ENCODE measurements at places on chromosomes 16 and 17.
A peak's percentile ranks its signal among the peaks of the same experiment; 100 is the strongest.

DNA sequence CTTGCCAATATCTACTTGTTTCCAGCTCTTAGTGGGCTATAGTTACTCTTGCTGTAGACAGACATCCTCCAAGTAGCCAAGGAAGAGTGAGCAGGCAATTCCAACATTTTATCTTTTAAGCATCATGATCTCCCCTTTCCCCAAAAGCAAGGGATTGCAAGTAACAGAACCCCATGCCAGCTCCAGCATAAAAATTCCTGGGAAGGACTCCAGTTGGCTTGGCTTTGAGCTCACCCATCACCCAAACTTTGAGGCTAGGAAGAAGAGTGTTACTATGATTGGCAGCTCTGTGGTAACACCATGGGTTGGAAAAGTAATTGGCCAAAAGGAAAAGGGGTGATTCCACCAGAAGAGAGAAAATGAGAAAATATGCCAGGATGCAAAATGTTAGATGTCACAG, 1086.4 kb upstream of the RBFOX1 start:
- DNase-seq = no peak

DNA sequence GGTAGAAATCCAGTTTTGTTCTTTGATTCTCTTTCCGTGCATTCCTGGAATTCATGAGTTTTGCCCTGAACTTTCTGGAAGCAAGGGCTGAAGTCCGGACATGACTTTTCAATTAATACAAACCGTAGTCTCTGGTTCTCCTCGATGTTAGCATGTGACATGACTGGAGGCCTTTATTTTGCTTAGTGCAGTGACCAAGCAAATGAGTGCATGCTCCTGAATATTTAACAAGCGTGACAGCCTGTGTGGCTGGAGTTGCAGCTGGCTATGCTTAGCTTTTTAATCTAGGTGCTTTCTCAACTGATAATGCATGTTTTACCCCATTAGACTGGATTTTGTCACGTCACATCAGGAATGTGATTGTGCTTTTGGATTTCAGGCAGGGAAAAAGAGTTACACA, 302.1 kb downstream of the MAP2K6 start:
- DNase-seq = peak; percentile 57

GRCh38 chr17:50469671-50470305, 1.1 kb upstream of the CHAD start:
- DNase-seq = no peak

DNA sequence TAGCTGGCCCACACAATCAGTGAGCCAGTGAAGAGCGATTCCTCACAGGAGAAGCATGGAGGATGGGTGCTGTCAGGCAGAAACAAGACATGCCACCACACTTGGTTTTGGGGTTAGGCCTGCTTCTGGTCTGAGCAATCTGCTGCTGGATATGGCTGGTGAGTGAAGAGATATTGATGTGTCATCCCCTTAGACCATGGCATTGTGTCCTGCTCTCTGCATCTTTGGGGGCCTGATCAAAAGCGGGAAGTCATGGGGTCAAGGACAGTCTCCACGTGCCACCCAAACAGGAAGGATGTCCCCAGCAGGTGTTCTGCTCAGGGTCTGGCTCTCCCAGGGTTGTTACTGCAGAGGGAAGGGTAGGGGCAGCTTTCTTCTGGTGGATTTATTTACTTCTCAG, 140.7 kb downstream of the PRKCB start:
- DNase-seq = no peak

DNA sequence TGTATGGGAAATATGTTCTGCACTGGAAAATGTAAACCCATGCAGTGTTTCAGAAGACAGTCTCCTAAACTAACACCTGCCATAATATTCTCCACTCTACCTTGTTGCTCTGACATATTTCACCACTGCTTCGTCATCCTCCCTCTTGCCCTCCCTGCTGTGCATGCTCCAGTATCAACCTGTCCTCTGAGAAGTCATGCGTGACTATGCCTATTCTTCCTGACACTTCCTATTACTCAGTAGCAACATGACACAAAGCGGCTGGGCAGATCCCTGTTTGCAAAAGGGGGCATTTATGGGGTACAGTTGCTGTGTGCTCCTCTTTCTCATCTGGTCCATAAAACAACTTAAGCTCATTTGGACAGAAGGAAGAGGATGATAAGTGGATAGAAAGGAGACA, 805.6 kb upstream of the EEF2KMT start:
- peak; percentile 9 for DNase-seq

DNA sequence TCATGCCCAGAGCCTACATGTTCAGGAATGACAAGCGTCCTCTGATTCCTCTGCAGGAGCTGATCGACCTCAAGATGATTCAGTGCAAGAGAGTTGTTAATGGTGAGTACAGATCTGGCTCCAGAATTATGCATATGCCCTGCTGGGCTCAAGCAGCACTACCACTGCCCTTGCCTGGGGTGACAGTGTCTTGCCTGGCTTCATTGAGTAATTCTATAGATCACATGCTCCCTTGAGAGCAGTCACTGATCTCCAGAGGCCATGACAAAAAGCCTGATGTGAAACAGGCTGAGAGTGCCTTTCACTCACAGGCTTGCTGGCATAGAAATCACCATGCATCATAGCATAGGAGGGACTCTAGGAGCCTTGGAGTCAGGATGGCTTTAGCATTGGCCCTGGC, 26.4 kb downstream of the DUS2 start:
- no peak for DNase-seq

DNA sequence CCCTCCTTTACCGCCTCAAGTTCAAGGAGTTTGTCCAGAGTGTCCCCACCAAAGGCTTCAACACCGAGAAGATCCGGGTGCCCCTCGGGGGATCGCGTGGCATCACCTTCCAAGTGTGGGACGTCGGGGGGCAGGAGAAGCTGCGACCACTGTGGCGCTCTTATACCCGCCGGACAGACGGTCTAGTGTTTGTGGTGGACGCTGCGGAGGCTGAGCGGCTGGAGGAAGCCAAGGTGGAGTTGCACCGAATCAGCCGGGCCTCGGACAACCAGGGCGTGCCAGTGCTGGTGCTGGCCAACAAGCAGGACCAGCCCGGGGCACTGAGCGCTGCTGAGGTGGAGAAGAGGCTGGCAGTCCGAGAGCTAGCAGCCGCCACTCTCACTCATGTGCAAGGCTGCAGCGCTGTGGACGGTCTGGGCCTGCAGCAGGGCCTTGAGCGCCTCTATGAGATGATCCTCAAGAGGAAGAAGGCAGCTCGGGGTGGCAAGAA, 1.1 kb downstream of the ARL4D start:
- no peak for DNase-seq

DNA sequence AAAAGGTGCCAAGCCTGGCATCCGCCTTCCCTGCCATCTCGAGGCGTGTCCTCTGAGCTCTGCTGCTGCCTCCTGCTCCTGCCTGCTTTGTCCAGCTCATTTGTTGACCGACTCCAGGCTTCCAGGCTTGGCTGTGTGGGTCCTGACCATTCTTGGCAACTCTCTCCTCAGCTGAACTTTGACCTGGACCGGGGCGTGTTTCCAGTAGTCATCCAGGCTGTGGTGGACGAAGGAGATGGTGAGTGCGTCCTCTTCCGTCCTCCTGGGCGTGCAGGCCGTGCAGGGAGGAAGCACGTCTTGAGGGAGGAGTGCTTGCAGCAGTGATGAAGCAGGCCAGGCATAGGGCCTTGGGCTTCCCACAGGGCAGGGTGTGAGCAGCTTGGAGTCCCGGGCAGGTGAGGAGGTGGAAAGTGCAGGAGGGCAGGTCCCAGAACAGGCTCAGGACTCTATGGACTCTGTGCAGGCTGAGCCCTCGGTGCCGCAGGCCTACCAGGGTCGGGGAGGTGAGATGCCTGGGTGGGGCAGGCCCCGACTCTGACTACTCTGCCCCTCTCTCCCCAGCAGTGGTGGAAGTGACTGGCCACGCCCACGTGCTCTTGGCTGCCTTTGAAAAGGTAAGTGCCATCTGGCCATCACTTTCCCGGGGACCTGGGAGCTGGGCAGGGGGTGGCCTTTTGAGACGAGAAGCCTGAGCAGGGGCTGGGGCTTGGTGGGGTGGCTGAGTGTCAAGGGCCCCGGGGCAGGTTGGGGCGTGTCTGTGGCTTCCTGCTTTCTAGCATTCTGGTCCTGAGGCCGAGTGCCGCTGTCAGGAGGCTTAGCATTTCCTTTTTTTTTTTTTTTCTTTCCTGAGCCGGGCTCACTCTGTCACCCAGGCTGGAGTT, 28.6 kb upstream of the NUDT16L1 start:
- DNase-seq = no peak

- no peak for DNase-seq
Measured at GRCh38 chr17:67459985-67460384, 82.9 kb downstream of the PITPNC1 start.

DNA sequence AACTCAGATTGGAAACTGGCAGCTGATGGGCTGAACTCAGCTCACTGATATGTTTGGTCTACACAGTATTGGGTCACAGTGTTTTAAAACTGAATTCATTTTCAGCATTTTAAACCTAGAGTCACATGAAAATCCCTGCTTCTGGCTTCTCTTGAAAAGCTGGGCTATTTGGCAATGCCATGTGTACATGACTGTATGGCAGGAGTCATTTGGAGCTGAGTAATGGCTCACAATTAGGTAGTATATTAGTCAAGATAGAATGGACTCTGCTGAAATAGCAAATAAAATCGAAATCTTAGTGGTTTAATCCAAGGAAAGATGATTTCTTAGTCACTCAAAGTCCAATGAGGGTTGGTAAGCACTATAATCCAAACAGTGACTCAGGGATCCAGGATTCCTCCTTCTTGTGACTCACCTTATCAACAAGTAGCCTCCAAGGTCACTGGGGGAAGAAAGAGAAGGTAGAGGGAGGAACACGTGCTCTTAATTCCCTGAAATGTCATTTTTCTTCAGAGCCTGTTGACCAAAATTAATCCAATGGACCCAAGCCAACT, 13.9 kb upstream of the PMP22 start:
- peak; percentile 90 for DNase-seq

GRCh38 chr16:49688036-49688697, 167.7 kb downstream of the ZNF423 start:
- DNase-seq = no peak

GRCh38 chr17:40509626-40510327, 8.4 kb upstream of the TNS4 start:
- no peak for DNase-seq

DNA sequence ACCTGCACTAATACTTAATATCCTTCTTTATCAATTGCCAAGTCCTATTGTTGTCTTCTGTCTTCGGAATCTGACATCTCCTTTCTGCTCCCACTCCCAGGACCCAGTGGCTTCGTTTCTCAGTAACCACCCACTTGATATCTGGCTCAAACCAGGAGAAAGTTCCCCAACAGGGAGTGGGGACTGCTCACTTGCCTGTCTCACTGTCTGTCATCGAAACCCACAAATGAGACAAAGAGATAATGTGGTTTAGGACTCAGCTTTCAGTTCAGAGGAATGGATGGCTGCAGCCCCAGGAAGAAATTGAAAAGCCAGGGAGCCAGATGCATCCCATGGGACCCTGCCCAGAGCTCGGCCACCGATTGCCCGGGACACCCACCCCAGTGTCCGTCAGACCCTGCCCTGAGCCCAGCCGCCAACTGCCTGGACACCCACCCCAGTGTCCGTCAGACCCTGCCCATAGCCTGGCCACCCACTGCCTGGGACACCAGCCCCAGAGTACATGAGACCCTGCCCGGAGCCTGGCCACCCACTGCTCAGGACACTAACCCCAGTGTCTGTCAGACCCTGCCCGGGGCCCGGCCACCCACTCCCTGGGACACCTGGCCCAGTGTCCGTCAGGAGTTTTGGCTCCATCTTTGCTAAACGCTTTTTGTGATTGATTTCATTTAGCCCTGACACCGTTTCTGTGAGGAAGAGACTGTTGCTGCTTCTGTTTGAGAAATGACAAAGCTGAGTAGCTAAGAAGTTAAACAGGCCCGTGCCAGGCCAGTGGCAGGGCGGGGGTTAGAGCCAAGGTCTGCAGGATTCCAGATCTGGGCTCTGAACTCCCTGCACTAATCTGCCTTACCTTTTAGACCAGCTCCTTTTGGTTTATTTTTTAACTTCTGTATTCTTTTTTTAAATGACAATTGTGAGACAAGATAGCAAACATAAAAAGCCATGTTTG, 251.4 kb downstream of the PHKB start:
- DNase-seq = peak; percentile 40

DNA sequence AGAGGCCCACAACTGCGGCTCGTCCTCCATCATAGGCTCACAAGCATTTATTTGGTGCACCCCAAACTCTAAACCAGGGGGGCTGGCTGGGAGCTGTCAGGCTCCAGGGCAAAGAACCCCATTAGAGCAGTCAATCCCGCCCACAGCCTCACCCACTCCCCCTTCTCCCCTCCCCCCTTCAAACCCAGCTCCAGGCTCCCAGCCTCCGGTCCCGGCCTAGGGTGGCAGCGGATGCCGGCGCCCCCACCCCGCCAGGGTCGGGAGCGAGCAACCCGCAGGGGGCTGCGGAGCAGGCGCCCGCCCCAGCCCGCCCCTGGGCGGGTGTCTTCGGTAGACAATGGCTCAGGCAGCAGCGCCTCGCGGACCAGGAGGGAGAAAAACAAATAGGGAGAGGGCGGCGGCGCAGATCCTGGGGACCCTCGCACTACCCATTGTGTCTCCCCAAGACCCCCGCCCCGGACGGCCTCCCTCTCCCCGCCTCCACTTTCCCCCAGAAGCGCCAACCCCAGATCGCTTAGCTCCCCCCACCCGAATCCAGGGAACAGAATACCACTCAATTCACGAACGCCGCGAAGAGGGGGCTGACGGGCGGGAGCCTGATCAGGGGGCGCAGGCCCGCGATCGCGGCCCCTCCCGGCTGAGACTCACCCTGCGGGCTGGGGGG, 572 bp downstream of the FAM171A2 start:
- DNase-seq = no peak

DNA sequence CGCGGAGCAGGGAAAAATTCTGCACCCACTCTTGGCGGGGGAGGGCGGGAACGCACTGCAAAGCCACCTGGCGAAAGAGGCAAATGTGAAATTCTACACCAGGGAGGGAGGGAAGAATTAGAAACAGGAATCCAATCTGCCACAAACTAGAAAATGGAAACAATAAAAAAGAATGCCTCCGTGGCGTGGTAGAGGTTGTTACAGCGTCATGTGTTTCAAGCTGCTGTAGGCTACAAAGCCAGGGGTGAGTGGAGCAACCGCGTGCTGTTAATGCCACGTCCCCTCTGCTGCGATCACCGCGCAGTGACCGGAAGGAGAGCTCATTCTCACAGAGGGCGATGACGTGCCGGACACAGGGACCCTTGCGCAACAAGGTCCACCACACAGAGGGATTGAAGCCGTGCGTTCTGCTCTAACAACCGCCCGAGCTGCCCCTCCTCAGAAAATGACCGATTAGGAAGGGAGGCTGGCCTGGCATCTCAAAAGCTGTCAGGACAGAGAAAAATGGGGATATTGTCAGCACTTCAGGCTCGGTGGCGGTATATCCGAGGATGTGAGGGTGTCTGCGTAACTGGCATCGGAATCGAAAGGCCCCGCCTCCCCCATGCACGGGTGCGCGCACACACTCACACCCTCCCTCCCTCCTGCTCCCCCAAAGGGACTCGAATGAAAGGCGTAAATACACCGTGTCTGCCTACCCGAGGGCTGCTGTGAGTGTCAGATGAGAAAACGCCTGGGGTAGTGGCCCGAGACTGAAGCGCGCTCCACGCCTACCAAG, 70.8 kb upstream of the TNRC6C start:
- peak; percentile 80 for DNase-seq

DNA sequence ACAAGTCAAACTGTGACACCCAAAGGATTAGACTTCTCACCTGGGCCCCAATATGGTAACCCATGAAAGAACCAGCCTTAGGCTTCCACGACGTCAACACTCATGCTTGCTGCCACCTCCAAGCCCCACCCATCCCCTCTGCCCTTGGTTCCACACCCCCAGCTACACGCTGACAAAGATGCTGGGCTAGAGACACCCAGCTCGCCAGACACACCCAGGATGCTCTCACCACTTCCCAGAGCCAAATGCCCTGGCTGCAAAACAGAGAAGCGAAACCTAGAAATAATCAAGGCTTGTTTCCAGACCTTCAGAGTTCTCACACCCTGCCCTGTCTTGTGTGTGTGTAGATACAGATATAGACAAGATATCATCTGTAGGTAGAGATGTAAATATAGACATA, 26.0 kb upstream of the ADCY9 start:
- DNase-seq = no peak

Data from astrocyte (in vitro differentiated cells and primary cell).